ENCODE measurements at places on chromosomes 2 and 18.

GRCh38 chr2:98588880-98589431 lies 19.4 kb downstream of the COA5 start:
- DNase-seq: no peak

DNA sequence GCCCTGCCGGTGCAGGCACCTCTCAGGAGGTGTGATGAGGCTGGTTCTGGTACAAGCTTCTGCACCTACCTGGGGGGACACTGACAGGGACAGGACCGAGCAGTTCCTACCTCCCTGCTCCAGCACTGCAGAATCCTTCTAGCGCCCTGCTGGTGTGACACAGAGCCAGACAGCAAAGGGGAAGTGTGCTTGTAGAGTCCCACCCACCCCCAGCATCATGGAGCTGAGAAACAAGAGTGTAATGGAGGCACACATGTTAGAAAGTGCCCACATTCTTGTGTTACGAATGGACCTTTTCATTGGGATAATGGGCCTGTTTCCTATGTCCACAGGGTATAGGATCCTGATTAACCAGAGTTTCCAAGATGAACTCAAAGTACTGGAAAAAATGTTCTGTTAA lies 38.3 kb downstream of the OXER1 start:
- DNase-seq: no peak

DNA sequence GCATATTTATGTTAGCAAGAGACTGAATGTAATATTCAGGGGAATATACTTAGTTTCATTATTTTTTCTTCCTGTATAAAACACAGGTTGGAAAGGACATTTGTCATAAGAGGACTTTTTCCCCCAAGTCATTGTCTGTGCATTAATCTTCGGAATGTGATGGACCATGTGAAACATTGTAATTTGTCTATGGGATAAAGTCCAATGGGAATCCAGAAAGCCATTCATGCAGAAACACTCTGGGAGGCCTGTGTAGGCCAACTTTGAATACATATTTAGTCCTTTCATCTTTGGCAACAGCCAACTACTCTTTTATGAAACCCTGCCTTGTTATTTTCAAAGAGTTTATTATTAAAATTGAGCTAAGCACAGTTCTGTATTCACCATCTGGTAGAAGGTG lies 386.4 kb downstream of the PIK3C3 start:
- no peak for DNase-seq

DNA sequence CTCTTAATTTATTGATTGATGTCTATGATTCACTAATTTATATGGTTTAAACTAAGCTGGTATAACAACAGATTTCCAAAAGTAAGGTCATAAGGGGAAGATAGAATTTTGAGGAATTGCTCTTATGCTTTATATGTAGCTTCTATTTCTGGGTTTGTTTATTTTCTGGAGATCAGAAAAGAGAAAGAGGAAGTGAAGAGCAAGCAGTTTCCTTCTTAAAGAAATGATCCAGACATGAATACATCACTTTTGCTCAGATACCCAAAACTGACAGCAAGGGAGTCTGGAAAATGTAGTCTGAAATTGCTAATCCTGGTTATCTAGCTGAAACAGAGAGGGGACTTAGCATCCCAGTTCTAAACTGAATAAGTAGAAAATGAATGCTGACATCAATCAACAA lies 912.5 kb upstream of the CRIM1 start:
- DNase-seq: no peak

GRCh38 chr18:73950116-73950700 lies 197.4 kb downstream of the FBXO15 start:
- no peak for DNase-seq

DNA sequence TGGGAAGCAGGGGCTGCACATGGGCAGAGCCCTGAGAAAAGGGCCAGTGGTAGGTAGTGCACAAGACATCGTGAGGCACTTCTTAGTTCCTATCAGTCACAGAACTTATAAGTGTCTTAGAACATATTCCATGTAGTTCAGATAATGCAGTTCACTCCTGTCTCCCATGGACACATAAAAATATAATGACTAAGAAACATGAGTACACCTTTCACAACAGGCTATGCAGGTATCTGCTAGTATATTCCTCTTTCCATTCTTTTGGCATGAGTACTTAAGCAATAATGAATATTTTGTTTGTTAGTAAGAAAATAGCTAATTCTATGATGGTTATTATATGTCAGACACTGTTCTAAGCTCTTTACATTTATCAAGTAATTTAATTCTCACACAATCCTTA lies 808.4 kb downstream of the BCL11A start:
- no peak for DNase-seq

- no peak for DNase-seq
These were observed 119.7 kb downstream of the UPP2 start for GRCh38 chr2:158221063-158222020.

GRCh38 chr2:176122683-176123410 lies at the start of gene HOXD9:
Gene HOXD9 (plus strand): TSS chr2:176122719. CDS start chr2:176122769, 50 bp downstream.
- DNase-seq: no peak

DNA sequence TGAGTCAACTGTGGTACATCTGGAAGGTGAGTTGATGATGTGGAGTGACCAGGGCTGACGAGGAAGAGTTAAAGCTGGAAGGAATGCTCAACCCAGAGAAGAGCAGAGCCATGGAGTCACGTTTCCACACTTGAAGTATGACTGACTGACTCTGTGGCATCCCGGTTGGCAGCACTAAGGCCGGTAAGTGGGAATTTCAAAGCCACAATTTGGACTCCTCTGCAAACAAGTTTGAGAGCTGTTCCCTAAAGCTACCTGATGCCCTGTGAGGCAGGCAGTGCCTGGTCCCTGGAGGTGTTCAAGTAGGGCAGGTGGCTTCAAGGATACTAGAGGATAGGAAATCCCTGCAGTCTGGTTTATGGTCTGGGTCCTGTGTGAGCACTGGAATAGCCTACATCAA lies 69.3 kb upstream of the ITGB6 start:
- no peak for DNase-seq

- no peak for DNase-seq
These were observed 44.1 kb downstream of the MTCL1 start for GRCh38 chr18:8749492-8749891.

GRCh38 chr2:234500394-234501006 lies 3.6 kb upstream of the ARL4C start:
- DNase-seq: peak; percentile 89

DNA sequence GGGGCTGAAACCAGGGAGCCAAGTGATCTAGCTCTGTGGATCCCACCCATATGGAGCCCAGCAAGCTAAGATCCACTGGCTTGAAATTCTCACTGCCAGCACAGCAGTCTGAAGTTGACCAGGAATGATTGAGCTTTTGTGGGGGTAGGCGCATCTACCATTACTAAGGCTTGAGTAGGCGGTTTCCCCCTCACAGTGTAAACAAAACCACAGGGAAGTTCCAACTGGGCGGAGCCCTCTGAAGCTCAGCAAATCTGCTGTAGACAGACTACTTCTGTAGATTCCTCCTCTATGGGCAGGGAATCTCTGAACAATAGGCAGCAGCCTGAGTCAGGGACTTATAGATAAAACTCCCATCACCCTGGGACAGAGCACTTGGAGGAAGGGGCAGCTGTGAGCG lies 96.7 kb downstream of the CCDC148 start:
- DNase-seq: no peak

GRCh38 chr2:14749884-14750283 lies 117.4 kb downstream of the LRATD1 start:
- no peak for DNase-seq

DNA sequence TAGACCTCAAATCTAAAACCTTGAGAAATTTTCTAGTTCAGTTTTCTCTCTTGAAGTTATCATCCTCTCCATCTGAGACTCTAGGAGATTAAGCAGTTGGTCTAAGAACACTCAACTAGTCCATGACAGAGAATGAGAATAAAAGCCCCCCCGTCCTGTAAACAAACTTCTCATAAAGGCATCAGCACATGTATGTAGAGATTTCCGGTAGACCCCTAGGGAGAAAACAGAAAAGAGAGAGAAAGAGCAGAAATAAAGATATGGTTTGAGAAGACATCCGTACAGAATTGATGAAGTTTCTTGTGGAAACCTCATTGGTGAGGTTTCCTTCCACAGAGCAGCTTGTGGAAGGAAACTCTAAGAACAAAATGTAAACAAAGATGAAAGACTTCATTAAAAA lies 3.2 kb upstream of the GPR155 start:
- peak; percentile 44 for DNase-seq

GRCh38 chr2:98654699-98655495 lies 46.5 kb downstream of the UNC50 start:
- peak; percentile 74 for DNase-seq

DNA sequence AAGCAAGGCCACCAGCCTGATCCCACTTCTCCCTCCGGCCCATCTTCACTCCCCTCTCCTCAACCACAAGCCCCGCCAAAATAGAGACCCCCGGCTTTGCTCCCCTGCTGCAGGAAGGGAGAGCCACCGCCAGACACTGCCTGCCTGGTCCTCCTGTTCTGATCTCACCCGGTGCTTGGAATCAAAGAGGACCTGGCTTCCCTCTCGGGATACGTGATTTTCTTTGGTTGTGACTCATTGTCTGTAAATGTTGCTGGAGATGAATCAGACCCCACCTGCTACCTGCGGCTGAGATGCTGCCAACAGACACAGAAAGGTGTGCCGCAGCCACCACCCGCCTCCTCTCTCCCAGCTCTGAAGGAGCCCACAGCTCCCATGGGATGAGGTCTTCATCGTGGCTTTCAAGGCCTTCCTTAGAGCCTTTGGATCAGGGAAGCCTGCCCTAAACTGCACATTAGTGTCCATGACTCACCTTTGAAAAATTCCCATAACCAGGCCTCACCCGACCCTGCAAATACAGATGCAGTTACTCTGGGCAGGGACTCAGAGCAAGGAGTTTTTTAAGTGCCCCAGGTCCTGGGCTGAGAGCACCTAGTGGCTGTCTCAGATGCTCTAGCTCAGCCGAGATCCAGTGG lies 79.4 kb upstream of the ZNF532 start:
- DNase-seq: no peak

DNA sequence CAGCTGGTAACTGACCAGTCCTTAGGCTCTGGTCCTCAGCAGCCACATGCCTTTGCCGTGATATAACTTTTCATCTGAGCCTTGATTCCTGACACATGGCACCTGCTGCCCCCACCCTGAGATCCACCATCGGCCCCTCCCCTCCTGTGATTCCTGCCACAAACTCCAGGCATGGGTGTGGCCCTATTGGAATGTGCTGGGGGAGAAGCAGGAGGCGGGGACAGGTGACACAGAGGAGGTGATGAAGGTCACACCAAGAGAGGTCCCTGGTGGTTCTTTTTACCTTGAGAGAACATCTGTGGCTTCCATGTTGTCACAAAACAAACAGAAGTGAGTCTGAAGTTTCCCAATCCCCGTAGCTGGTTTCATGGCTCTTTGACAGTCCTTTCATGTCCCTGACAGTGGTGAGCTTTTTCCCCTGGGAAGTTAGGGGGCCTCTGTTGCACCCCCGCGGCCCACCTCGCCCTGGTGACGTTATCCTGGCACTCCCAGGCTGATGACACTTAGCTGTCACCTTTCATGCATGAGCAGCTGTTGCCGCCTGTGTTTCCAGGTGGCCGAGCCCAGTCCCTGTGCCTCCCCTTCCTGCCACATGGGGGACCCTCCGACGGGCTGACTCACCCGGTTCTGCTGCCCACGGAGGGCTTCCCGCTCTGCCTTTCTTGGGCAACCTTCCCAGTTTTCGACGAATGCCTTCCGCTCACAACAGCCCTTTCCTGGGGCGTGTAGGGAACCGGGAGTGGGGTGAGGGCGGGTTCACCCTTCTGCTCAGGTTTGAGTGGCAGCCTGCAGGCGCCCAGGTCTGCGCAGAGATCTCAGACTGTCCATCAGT lies 66.3 kb upstream of the GLI2 start:
- no peak for DNase-seq

- DNase-seq: no peak
These were observed 3.7 kb upstream of the WDR33 start for GRCh38 chr2:127814677-127815076.

DNA sequence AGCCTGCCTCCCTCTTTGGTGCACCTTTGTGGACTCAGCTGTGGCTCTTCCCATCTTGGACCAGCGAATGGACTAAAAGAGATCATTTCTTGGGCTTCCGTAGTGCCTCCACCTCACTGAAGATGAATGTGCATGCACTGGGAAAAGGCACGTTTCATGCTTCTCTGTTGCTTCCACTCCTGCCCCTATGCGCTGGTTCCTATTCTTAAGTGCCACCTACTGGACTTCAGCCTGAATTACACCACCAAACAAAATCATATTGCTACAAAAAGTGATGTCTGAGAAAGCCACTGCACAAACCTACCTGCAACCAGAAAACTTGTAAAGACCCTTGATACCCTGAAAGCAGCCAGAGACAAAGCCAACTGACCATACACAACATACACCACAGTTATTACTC lies 695.6 kb downstream of the TSN start:
- no peak for DNase-seq

DNA sequence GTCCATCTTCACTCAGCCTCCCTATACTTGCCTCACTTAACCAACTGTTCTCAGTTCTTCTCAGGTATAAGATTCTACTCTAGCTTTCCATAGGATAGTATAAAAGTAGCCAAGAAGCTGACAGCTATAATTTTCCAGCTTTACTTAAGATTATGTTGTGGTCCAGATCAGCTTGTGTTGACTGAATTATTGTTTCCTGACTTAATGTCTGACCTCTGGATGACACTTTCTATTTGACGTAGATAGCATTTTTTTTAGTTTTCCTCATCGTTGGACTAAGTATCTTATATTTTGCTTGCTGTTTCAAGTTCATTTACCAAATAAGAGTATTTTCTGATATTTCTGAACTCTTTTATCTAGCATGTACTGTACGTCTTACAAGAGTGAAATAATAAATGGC lies 1272.5 kb upstream of the CDH2 start:
- no peak for DNase-seq

DNA sequence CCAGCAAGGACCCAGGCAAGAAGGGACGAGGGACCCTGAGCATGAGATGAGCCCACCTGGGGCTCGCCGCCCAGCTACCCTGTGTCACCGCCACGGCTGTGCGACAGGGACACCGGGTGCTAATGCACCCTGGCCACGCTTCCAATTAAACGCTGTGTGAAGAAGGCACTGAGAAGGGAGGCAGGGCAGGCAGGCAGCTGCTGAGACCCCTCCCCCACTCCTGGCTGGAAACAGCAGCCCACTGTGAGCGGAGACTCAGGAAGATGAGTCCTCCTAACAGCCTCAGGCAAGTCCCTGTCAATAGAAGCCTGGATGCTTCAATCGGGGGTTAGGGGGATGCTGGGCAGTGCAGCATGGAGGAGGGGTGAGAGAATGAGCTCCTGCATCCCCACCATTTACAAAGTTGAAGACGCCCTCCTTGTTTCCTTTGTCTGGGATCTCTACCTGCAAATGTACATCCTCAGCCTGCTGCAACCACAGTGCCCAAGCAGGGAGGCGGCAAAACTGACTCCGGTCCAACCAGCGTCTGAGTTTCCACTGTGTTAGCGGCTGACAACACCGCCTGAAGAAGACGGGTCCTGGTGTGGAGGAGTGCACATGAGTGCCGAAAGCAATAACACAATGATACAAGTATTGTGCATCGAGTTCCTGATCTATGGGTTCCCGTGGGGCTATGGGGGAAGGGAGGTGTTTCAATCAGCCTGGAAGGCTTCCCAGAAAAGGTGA lies 12.8 kb downstream of the TMEM163 start:
- no peak for DNase-seq

DNA sequence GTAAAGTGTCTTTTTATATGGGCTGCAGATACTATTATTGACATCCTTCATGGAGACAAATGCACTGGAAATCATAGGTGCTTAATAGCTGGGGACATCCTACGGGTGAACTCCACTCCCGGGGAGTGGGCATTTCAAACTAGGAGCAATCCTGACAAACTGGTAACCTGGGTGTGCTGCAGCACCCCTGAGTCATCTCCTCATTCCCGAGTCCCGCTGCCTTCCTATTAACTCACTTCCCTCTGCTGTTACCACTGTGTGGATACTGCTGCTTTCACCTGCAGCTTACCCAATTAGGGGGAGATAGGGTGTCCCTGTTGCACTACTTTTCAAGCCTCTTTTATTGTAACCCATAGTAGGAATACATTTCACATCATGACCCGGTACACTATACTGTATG lies 134.2 kb downstream of the RAPGEF4 start:
- DNase-seq: no peak
